Pulmonary artery endothelial cell (primary cell): ENCODE measurements at places on chromosomes 16 and 17. TPM values are rescaled to one million over a fixed set of nuclear protein-coding genes. Genes with fewer than 3 reads are reported as not detected.

Gene DOC2A
- total RNA-seq, result 0.26 and 0.49 TPM in 2 replicates

Gene KRT31
- not detected in 2 replicates for total RNA-seq

Gene CPHXL2
- total RNA-seq, result not detected in 2 replicates

- peak; percentile 3 for DNase-seq
Observed at GRCh38 chr16:80027007-80027965, 426.7 kb upstream of the MAF start.

DNA sequence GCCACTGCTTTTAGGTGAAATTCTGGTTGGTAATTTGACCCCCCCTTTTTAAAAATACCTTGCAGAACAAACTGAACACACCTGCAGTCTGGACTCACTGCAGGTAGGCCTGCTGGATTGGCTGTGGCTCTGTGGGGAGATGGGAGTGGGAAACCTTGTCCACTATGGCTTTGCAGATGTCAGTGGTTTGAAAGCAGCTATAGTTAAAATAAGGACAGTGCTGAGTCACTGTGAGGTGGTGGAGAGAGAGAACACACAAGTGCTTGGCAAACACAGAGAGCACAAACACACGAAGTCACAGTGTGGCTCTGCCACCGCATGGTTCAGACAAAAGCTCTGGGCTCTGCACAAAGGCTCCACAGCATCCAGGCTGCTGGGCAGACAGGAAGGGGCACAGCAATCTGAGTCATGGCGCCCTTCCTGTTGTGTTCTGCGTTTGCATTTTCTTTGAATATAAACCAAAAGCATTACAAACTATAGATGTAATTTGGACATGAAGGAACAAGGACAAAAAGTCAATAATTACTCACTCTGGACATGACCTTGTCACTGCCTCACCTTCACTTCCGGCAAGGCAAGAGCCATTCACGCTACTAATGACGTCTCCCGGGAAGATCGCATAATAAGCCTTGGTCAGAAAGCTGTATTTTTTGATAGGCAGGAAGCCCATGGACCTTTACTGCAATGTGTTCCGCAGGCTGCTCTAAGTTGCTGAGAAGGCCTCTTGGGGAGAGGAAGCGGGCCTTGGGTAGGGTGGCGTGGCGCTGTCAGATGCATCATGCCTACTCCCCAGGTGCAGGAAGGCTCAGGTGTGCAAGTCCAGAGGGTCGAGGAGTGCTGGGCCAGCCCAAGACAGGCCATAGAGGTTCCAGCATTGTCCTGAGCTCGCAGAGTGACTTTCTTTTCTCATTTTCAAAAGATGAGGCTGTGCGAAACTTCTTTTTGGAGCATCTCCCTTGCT, 60.1 kb upstream of the MED9 start:
- peak; percentile 79 for DNase-seq
